DND-41 (cell line): ENCODE measurements at places on chromosomes 16 and 17.

GRCh38 chr17:29196769-29197515 is 16.7 kb upstream of the MYO18A start:
- no peaks in the 10 kb centered on the region for H3K4me1 ChIP-seq
- no peak overlapping the region for H3K4me3 ChIP-seq
- DNase-seq, result no peak
- H3K27me3 ChIP-seq, result peaks cover 6% of the 10 kb centered on the region
- no peaks in the 10 kb centered on the region for H3K36me3 ChIP-seq

- DNase-seq, result no peak
- H3K4me1 ChIP-seq, result no peaks in the 10 kb centered on the region
- H3K36me3 ChIP-seq, result no peaks in the 10 kb centered on the region
- H3K4me3 ChIP-seq, result no peak overlapping the region
- H3K27me3 ChIP-seq, result peaks cover 11% of the 10 kb centered on the region
Measured at GRCh38 chr16:48913384-48913783, 303.4 kb upstream of the N4BP1 start.

DNA sequence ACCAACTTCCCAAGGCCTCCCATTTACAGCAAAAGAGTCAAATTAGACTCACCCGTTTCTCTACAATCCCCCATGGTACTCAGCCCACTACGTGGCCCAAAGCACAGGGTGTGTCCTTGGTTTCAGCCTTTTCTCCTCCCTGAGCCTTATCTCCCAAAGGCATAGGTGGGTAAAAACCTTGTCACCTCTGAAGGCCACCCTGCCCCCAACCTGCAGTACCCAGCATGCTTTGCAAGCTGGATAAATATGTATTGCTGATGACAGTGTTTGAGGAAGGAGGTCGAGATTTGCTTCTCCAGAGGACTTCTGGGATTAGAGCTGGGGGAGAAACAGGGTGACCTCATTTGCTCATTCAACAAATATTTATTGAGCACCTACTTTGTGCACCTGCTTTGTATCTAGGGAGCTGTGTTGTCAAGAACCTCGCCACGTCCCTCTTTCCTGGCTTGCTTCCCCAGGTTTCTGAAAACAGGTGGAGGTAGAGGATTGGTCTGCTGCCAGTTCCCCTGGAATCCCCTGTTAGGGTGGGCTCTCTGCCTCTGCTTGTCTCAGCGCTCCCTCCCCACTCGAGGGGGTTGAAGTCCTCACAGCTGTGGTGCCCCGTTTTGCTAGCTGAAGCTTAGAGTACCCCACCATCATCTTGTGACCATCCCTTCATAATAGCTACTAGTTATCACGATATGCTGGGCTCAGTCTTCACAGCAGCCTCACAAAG is 3.0 kb downstream of the LASP1 start:
- no peaks in the 10 kb centered on the region for H3K27me3 ChIP-seq
- H3K4me3 ChIP-seq, result no peak overlapping the region; the same call in 1 of the 2 replicates
- peak overlapping the region; percentile 5; the same call in 1 of the 2 replicates for H3K27ac ChIP-seq
- peaks cover 68% of the 10 kb centered on the region for H3K4me1 ChIP-seq
- DNase-seq, result no peak

DNA sequence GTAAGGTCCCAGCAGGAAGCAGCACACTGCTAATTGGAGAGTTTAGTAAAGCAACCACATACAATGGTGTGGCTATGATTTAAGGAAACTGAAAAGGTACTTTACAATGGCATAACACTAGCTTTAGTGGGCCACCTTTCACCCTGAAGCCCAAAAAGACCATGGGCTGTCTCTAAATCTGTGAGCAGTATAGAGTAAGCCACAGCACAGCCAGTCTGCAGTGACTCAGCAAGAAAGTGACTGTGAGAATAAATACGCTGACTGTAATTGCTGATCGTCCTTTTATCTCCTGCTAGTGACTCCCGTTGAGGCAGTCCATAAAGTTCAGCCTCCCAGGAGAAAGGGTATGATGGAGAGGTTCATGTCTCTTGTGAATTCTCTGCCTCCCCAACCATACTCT is 679.8 kb upstream of the KIF2B start:
- H3K27ac ChIP-seq, result no peak overlapping the region
- no peaks in the 10 kb centered on the region for H3K4me1 ChIP-seq
- DNase-seq, result no peak
- H3K4me3 ChIP-seq, result no peak overlapping the region

- peaks cover 34% of the 10 kb centered on the region for H3K27me3 ChIP-seq
- peak overlapping the region; percentile 69; the same call in 1 of the 2 replicates for H3K4me3 ChIP-seq
- H3K27ac ChIP-seq, result peak overlapping the region; percentile 36
Measured at GRCh38 chr17:67993998-67994361, 2.3 kb downstream of the C17orf58 start.

DNA sequence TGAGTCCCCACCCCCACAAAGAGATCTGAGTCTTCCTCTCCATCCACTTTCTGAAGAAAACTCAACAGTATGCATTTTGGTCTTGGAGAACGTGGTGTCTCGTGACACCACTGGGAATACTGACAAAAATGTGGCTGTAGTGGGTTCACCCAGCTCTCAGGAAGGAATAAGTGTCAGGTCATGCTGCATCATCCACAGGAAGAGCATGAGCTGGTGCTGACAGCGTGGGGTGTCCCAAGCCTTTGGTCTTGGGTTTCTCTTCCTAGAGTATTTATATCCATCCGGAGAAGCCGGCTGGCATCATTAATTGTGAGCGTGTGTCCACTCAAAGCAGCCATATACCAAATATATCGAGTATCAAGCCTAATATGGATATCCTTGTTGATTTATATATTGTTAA is 55.9 kb downstream of the C17orf67 start:
- H3K27me3 ChIP-seq, result no peaks in the 10 kb centered on the region
- DNase-seq, result no peak
- H3K4me1 ChIP-seq, result peaks cover 48% of the 10 kb centered on the region
- H3K4me3 ChIP-seq, result no peak overlapping the region
- no peaks in the 10 kb centered on the region for H3K36me3 ChIP-seq

DNA sequence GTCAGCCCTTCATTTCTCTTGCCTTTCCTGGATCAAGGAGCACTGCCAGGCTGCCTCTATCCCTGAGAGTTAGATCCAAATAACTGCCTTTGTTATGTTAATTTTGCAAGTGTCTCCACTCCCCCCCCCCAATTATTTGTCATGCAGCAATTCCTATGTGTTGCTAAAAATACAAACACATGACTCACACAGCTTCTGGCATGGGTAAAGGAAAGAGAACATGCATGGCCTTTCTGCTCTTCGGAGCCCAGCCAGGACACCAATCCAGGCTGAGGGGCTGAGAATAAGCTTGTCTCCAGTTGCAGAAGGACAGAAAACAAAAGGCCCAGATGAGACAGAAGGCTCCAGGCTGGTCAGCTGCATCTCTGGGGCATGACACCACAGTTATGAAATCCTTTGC is 148.0 kb upstream of the TNRC6C start:
- H3K4me3 ChIP-seq, result no peak overlapping the region
- no peak overlapping the region for H3K27ac ChIP-seq
- no peak for DNase-seq
- H3K4me1 ChIP-seq, result no peaks in the 10 kb centered on the region
- no peaks in the 10 kb centered on the region for H3K27me3 ChIP-seq
- H3K36me3 ChIP-seq, result no peaks in the 10 kb centered on the region

- no peak for DNase-seq
- no peak overlapping the region for H3K4me3 ChIP-seq
- H3K4me1 ChIP-seq, result peaks cover 19% of the 10 kb centered on the region
- peaks cover 2% of the 10 kb centered on the region for H3K27me3 ChIP-seq
- H3K36me3 ChIP-seq, result peaks cover 3% of the 10 kb centered on the region; the same call in 1 of the 2 replicates
Measured at GRCh38 chr17:7441266-7441665, 2.0 kb downstream of the FGF11 start.

- no peaks in the 10 kb centered on the region for H3K36me3 ChIP-seq
- H3K4me3 ChIP-seq, result no peak within 1 kb of the TSS
- no peak for DNase-seq
- no peaks in the 10 kb centered on the region for H3K4me1 ChIP-seq
- peaks cover 18% of the 10 kb centered on the region for H3K27me3 ChIP-seq
Measured at GRCh38 chr17:45784293-45784740, at the start of gene CRHR1. Gene CRHR1 (plus strand): TSS chr17:45784320. CDS start chr17:45784545, 225 bp downstream.

GRCh38 chr17:42579794-42580551 is 2.4 kb upstream of the PSMC3IP start:
- H3K27ac ChIP-seq, result no peak overlapping the region
- H3K27me3 ChIP-seq, result no peaks in the 10 kb centered on the region
- peaks cover 40% of the 10 kb centered on the region for H3K4me1 ChIP-seq
- no peak overlapping the region for H3K4me3 ChIP-seq

DNA sequence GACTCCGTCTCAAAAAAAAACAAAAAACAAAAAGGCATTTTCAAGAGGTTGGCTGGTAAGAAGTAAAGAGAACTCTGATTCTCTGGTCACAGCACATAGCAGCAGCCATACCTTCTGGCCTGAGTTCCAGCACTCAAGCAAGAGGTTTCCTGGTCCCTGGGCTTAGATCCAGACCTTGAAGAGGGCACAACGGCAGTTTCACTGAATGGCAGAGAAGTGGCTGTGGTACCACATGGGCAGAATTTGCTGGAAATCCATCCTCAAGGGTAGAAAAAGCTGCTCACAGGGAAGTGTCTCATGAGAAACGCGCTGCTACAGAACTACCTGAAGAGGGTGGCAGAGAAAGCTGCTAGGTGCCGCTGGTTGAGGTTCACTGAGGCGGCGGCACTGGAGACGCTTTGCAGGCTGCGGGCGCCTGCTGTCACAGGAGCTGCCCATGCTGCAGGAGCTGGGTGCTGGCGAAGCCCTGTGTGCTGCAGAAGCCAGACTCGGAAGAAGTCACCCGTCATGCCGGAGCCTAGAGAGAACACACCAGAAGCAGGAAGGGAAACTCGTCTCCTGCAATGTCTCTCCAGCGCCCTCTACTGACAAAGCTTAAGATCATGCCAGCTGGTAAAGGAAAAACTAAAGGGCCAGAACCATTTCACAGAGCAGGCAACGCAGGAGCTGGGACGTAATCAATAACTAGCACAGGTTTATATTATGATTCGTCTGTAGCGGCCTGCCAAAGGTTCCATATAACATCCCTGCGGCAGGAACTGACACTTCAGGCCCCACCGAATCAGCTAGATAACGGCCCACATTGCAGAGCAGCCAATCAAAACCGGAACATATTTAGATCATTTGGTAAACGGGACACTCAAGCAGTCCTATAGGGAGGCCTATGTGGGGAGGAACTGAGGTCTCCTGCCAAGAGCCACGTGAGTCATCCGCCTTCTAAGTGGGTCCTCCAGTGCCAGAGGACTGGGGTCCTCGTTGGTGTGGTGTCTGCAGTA is 5.4 kb upstream of the ZNF213 start:
- DNase-seq, result peak; percentile 87
- peaks cover 69% of the 10 kb centered on the region for H3K4me1 ChIP-seq
- H3K27ac ChIP-seq, result peak overlapping the region; percentile 85
- H3K27me3 ChIP-seq, result no peaks in the 10 kb centered on the region

DNA sequence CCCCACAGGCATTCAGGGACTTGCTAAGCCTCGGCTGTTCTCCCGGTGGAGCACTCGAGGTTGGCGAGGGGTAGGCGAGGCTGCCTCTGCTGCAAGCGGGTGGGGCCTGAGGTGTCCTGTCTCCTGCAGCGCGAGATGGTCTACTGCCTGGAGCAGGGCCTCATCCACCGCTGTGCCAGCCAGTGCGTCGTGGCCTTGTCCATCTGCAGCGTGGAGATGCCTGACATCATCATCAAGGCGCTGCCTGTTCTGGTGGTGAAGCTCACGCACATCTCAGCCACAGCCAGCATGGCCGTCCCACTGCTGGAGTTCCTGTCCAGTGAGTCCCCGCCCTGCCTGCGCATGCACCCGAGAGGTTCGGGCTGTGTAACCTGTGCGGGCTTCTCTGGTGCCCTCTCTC is 26.3 kb downstream of the TSC2 start:
- no peaks in the 10 kb centered on the region for H3K4me1 ChIP-seq
- H3K36me3 ChIP-seq, result peaks cover 77% of the 10 kb centered on the region
- H3K27me3 ChIP-seq, result no peaks in the 10 kb centered on the region
- H3K27ac ChIP-seq, result no peak overlapping the region
- no peak overlapping the region for H3K4me3 ChIP-seq
